ENCODE measurements at places on chromosomes 7 and 10.
A peak's percentile ranks its signal among the peaks of the same experiment; 100 is the strongest.

- DNase-seq: no peak
These were observed 155.7 kb downstream of the AUTS2 start for GRCh38 chr7:69753981-69754380.

DNA sequence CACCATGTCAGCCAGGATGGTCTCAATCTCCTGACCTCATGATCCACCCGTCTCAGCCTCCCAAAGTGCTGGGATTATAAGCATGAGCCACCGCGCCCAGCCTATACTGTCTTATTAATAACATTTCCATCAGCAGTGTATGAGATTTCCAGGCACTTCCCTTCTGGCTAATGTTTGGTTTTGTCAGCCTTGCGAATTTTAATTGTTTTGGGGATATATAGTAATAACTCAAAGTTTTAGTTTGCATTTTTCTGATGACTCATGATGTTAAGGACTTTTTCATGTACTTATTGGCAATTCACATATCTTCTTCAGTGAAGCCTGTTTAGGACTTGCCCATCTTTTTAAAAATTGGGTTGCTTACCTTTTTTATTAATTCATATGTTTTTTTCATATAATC lies 76.0 kb downstream of the TMEM270 start:
- DNase-seq: no peak

GRCh38 chr7:27925573-27926201 lies 185.7 kb downstream of the TAX1BP1 start:
- DNase-seq: no peak

DNA sequence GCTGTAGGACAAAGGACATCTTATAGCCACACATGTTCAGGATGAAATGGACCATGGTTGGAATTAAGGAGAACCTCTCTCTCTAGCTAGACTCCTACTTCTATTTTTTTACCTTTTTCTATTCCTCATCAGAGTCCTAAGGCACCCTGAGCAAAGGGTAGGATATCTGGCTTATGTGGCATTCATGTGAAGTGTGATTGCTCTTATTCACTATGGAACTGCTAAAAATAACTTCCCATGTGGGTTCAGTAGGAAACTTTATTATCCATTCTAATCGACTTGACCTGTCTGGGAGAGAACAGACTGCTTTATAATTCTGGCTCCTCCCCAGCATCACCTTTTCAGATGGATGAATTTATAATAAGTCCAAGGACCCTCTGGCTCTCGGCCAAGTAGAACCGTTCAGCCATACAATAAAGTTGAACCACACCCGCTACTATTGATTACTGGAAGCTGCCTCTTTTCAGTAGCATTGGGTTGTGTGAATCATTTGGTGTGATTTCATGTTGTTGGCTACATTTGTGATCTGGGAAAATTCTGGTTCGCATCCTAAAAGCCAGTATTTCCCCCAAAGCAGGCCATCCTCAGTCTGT lies 117.5 kb downstream of the NRF1 start:
- no peak for DNase-seq

DNA sequence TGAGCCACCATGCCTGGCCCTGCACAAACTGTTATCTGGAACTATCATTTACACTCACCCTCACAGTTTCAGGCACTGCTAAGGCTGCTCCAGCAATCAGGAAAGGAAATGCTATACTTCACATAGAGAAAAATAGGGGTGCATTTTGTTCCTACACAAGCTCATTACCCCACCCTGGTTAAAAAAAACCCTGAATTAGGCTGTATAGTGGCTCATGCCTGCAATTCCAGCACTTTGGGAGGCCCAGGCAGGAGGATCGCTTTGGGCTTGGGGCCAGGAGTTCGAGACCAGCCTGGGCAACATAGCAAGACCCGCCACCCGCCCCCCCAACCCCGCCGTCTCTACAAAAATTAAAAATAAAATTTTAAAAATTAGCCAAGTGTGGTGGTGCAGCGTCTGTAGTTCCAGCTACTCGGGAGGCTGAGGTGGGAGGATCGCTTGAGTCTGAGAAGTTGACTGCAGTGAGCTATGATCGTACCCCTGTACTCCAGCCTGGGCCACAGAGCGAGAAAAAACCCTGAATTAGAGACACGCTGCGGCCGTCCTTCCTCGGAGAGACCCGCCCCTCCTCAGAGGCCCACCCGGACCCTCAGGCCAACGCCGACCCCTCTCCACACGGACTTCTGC lies 539 bp downstream of the PTCD1 start:
- no peak for DNase-seq

GRCh38 chr10:64558094-64558835 lies 1037.1 kb downstream of the REEP3 start:
- DNase-seq: no peak

GRCh38 chr7:129827467-129827990 lies 125.2 kb downstream of the UBE2H start:
- DNase-seq: no peak

DNA sequence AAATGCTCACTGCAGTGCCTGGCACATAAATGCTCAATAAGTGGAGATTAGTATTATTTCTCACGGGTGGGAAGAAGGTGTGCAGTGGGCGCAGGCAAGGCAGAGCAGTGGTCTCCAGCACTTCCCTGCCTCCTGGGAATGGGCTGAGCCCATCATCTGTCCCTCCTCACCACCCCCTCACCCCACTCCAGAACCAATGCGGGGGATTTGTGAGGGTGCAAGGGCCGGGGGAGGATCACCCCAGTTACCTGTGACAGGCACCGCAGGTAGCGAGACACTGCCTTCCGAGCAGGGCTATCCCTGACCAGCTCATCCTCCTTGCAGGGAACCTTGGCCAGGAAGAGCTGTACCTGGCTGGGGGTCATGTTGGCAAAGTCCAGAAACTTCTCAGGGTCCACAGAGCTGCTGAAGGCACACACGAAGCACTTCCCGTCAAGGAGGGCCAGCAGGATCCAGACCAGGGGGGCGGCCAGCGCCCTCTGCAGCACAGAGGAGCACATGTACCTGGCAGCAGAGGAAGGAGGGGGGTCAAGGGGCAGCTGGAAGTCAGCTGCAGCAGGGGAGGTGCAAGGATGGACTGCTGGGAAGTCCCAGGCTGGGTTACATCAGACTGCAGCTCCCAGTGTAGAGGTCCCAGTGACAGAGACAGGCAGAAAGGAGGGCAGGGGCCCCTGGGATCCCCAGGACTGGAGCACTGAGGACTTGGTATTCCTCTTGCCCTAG lies 2.8 kb downstream of the CALHM3 start:
- DNase-seq: no peak

GRCh38 chr7:69817841-69818635 lies 219.8 kb downstream of the AUTS2 start:
- DNase-seq: no peak

DNA sequence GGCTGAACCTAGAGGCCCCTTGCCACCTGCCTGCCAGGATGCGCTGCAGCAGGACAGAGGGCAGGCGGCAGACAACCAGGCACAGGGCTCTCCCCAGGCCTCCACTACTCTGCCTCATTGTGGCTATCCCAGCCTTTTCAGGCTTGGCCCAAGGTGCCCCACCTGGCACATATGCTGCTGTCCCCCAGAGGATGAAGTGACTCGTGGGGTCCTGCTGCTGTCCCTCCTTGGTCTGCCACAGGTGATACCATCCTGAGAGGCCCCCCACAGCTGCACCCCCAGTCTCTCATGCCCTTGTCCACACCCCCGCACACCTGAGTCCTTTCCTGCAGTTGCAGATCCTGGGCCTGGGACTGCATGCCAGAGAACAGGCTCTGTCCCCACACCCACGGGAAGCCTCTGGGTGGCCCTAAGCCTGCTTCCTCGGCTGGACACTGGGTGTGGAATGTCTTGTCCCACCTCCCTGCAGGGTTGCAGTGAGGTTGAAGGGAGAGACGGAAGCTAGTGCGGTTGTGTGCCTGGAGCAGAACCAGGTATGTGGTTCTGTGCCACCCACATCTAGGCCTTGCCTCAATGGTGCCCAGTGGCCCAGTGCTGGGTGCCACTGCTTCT lies 55.3 kb downstream of the RASGEF1A start:
- no peak for DNase-seq

- DNase-seq: peak; percentile 76
These were observed 4.4 kb downstream of the IFIT3 start for GRCh38 chr10:89332123-89332633.

- no peak for DNase-seq
These were observed 1.0 kb downstream of the TLL2 start for GRCh38 chr10:96512524-96513304.

DNA sequence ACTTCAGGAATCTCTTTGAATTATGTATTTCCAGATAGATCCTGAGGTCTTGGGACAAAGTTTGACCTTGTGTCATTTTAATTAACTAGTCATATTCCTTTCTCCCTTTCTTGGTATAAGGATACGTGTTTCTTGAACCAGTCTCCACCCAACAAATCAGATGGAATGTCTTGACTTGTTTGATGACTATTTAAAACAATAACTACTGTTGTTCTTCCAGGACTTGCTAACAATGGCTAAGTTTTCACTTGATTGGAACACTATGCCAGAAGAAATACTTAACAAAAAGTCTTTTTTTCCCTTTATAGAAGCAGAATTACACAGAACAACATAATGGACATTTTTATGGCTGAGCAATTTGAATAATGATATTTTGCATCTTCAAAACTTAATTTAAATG lies 43.0 kb upstream of the WIPF3 start:
- DNase-seq: no peak

- no peak for DNase-seq
These were observed 125.1 kb upstream of the PPIF start for GRCh38 chr10:79222186-79222585.
